Type B pancreatic cell (in vitro differentiated cells): ENCODE measurements at places on chromosomes 3 and 15. TPM values are rescaled to one million over a fixed set of nuclear protein-coding genes. Genes with fewer than 3 reads are reported as not detected.

- DNase-seq = no peak
Observed at GRCh38 chr15:69403594-69403993, 10.6 kb upstream of the KIF23 start.

- no peak for DNase-seq
Observed at GRCh38 chr3:109131276-109131675, 5.2 kb upstream of the C3orf85 start.

- DNase-seq = no peak
Observed at GRCh38 chr15:101391981-101392640, 97.1 kb upstream of the SNRPA1 start.

DNA sequence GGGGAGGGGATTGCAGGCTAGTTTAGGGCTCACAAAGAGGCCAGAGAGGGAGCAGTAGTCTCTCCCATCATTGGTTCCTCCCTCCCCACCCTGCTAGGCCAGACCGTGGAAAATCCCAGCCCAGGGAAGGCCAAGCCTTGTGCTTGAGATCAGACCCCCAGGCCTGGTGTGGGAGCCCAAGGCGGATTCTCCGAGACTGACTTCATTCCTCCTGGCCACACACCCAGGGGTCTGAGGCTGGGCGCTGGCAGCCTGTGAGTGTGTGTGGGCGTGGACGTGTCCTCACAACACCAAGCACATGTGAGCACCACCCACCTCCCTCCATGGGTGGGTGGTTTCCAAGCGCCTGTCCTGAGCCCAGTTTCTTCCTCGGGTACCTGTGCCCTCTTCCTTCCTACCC is 4.1 kb downstream of the LOXL1 start:
- DNase-seq = no peak

DNA sequence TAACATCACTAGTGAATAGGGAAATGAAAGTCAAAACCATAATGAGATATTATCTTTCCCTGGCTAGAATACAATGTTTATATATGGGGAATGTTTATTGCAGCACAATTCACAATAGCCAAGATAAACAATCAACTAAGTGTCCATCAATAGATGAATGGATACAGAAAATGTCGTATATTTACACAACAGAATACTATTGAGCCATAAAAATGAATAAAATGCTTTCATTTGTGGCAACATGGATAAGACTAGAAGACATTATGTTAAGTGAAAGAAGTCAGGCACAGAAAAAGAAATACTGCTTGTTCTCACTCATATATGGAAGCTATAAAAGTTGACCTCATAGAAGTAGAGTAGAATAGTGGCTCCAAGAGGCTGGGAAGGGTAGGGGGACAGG is 65.2 kb downstream of the SLC9C1 start:
- DNase-seq = no peak

GRCh38 chr15:84764989-84765388 is 16.6 kb downstream of the ZNF592 start:
- DNase-seq = no peak

GJD2 gene
- total RNA-seq = 0.50 and 0.89 TPM in 2 replicates

- DNase-seq = no peak
Observed at GRCh38 chr3:124229836-124230235, 237.9 kb upstream of the ROPN1 start.

POPDC2 gene
- 1.4 and 2.6 TPM in 2 replicates for total RNA-seq

RLBP1 gene
- total RNA-seq = not detected in 2 replicates

SH2D7 gene
- not detected in 2 replicates for total RNA-seq

ITIH1 gene
- total RNA-seq = 8.0 and 12.2 TPM in 2 replicates

DNA sequence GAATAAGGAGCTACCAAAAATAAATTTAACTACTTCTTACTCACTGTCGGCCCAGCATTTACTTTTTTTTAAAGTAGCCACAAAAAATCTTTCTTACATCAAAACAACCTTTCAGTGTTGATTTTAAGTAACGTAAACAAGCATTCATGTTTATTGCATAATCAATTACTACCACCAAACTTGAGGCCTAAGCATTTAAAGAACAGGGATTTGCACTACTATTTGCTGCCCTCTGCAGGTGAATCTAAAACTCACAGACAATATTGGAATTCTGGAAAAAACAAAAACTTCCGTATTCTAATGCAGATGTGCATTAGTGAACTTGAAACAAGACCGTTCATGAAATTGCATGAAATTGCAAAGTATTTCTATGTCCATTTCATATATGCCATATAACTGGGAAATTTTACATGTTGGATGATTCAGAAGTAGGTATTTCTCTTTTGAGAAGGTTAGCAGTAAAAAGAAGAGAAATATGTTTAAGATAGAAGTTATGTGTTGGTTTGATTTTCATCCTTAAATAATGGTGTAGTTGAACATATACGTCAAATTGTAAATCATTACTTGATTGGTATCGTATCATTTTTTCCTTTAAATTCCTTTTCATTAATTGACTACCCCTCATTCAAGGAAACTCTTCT is 55.6 kb downstream of the CGGBP1 start:
- DNase-seq = no peak

- no peak for DNase-seq
Observed at GRCh38 chr3:97125902-97126499, 311.6 kb downstream of the EPHA6 start.

GRCh38 chr3:83902787-83903533 is 1055.8 kb upstream of the CADM2 start:
- no peak for DNase-seq

SCN11A gene
- total RNA-seq = 0.21 and 1.4 TPM in 2 replicates

GRCh38 chr3:190193210-190193609 is 72.5 kb upstream of the P3H2 start:
- DNase-seq = no peak

DNA sequence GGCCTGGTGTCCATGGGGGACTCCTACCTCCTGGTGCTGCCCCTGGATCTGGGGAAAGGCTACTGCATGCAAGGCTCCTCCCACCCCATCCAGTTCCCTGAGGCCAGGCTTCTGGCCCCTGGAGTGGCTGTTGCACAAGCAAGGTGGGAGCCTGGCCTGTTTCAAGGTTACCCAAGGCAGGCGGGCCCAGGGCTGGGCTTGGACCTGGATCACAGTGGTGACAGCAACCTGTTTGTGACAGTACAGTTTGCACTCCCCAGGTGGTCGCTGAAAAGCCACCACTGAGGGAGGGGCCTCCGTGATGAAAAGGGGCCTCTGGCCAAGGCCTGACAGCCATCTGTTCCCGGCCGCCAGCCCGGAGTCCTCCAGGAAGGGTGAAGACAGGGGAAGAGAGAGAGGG is 14.4 kb upstream of the KY start:
- no peak for DNase-seq

DNA sequence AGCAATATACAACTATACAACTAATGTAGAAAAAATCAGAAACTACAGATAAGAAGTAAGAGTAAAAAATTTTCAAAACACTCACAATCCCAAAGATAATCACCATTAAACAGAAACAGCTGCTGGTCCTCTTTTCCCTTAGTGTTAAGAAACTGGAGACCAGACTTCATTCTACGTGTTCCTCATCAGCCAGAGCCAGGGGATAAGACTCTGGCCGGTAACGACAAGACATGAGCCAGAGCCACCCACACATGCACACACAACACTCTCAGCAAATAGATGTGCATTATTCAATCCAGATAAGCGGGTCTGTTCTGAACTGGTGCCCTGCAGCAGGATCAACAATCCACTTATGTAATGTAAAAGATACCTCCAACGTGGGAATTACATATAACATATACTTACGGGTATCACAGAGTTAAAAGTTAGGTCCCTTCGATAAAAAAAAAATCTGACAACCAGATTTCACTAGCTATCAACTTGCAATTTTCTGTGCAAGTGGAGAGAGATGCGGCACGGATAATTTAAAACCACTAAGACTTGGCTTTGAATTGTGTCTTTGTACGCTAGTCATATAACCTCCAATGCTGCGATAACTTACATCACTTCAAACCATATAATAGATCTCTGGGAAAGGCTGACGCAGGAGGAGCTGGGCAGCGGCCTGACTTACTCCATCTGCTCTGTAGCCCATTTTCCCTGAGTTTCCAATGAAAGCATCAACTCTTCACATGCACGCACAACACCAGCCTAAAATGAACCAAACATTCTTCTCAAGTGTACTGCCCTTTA is 17.8 kb downstream of the PRICKLE2 start:
- DNase-seq = no peak

ROPN1 gene
- not detected in 2 replicates for total RNA-seq

EBLN2 gene
- 6.3 and 6.4 TPM in 2 replicates for total RNA-seq

- no peak for DNase-seq
Observed at GRCh38 chr15:83926116-83926515, 272.2 kb downstream of the ADAMTSL3 start.

- DNase-seq = peak; percentile 76
Observed at GRCh38 chr15:78077053-78077870, at the start of gene TBC1D2B. TSS of gene TBC1D2B (minus strand) at chr15:78077711. CDS start at chr15:78077652, 59 bp downstream.

DNA sequence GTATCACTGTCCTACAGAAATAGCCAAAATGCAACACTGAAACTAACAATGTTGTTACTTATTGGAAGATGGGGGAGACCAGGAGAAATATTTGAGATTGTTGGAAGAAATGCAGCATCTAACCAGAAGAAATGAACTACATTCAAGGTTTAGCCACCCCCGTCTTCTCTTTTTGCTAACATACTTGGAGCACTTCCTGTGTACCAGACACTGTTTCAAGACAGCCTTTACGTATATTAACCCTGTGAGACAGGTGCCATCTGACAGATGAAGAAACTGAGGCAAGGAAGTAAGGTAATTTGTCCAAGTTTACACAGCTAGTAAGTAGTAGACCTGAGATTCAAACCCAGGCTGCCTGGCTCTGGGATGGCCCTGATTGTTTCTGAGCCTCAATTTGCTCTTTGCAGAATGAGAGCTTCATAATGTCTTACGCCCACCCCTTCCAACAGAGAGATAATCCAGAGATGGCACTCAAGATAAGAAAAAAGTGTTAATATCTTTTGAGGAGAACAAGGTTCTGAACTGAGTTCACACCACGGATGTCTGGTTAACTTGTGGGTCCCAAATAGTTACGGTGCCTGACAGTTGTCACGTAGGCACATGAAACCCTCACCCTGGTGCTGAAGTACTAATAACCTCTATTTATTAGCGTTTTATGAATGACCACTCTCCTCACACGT is 26.1 kb downstream of the RASGRP1 start:
- no peak for DNase-seq

DNA sequence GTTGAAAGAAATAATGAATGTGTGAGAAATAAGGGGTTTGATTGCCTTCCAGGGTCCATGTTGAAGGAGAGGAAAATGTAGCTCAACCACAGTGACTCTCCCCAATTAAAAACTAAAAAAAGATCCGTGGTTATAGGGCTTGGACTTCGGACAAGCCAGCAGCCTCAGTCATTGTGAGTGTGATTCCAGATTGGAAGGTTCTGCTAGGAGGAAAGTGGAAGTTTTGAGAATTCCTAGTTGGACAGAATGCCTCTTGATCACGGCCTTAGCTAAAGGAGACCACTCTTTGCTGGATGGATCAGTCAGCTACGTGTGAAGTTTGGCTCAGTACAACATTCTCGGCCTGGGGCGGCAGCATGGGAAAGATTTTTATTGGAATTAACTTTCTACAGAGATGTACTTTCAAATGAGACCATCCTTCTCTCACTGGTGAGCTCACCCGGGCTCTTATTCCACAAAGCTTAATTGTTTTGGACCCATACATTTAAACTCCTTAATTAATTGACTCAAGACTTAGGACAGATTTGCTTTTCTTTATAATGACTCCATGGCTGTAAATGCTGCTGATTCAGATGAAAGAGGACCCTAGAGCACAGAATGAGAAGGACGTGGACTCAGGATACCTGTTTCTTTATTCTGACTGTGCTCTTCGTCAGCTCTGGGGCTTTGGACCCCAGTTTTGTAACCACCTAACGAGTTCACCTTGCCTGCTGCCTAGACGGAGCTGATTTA is 27.5 kb downstream of the FLNB start:
- no peak for DNase-seq

DNA sequence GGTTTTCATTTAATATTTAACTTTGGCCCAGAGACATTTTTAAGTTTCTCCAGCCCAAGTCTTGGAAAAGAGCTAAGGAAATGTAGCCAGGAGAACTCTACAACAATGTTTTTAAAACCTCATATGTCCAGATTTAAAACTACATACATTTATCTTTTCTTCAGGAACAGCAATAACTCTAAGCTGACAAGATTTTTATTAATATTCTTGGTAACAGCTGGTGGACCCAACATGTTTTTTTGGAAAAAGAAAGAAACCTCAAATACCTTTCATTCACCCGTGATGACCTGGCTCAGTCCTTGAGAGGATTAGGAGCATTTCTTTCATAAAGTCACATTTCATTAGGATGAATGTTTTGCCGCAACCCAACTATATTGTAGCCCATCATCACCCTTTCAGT is 50.4 kb upstream of the CMSS1 start:
- DNase-seq = no peak

GRCh38 chr3:34323517-34323916 is 525.1 kb downstream of the PDCD6IP start:
- no peak for DNase-seq

DNA sequence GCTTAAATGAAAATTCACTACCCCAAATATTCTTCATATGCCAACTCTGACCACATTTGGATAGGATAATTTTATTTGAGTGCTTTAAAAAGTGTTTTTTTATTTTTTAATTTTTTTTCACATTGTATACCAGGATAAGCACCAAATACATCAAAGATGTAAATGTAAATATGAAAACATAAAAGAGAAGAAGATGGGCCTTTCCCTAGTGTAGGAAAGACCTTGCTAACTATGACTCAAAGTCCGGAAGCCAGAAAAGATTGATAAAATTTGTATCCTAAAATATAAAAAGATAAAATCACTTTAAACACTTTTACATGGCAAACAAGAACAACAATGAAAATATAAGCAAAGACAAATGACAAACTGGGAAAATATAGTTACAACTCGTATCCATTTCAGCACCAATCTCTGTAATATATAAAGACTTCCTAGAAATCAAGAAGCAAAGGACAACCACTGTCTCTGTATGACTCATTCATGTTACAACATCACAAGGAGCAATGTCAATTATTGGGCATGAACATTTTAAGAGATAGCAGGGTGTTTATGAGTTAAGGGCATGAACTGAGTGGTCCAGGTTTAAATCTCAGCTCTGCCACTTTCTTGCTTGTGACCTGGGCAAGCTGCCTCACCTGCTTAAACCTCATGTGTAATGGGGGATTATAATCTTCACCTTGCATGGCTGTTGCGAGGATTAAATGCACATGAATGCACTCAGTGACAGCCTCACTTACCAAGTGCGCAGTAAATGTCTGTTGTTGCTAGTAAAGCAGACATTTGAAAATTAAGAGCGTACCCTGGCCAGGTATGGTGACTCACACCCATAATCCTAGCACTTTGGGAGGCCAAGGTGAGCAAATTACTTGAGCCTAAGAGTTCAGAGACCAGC is 25.3 kb upstream of the ARHGEF3 start:
- DNase-seq = no peak
